ENCODE measurements at places on chromosomes 6 and 20.

DNA sequence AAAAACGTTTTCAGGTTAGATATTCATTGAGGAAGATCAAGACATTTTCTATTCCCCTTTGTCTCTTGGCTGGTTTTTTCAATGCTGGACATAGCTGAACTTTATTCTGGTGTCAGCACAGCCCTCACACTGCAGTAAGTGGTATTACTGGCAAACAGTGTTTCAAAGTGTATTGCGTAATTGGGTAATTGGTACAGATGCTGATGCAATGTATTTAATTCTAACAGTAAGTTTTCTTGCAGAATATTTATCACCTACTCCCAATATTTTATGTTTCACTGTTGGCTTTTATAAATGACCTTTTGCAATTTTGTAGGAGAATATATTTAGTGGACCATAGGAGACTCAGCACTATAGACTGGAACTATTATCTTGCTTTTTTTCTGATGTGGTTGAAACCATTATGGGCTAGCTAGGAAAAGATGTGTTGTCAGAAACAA, 287.6 kb upstream of the SOX4 start:
- DNase-seq = no peak

DNA sequence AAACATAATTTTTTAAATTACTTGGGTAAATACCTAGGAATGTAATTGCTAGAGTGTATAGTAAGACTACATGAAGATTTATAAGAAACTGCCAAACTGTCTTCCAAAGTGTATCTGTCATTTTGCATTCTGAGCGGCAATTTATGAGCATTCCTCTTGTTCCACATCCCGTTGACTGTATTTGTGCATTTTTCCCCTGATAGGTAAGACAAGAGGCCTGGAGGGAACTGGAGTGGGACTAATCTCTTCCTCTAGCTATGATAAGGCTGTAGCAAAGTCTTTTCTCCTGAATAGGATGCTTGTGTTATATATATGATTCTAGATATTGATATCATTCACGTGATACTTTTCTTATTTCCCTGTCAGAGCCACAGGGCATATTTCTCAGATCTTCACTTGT, 1557.5 kb downstream of the GRIK2 start:
- DNase-seq = no peak

DNA sequence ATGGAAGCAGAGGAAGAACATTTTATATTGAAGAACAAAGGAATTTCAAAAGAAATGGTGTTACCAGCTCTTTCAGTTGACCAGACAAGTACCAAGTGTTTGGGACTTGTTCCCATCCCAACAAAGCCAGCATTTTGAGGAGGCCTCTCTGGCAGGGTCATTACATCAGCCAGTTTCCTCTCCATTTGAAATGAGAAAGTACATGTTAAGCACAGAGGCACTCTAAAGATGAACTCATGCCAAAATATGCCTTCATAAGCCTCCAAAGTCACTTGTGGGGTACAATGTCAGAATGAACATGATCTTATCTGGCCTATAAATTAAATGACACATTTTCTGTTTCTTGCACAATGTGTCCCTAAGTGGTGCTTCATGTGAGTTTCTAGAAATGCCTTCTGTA, 223.9 kb downstream of the PRL start:
- DNase-seq = no peak

- DNase-seq = no peak
Measured at GRCh38 chr6:105522626-105523322, 119.9 kb upstream of the PREP start.

DNA sequence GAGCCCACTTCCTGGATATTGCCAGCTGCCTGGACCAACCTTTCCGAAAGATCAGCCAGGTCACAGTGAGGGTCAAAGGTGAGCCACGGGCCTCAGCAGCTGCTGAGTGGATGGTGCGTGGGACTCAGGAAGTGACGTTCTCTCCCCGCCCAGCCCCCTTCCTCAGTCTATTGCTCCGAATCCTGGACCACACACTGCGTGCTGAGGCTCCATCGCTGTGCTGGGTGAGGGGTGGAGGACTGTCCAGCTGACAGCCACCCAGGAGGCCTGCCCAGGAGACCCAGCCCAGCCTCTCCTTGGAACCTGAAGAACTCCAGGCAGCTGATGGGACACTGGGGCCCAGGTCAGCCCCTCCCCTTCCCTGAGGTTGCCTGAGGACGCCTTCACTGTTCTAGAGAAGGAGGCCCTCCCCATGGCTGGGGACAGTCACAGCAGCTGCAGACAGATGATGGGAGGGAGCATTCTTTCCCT, 94.4 kb upstream of the CD93 start:
- DNase-seq = peak; percentile 78
